ENCODE measurements at places on chromosomes 7 and 10.

DNA sequence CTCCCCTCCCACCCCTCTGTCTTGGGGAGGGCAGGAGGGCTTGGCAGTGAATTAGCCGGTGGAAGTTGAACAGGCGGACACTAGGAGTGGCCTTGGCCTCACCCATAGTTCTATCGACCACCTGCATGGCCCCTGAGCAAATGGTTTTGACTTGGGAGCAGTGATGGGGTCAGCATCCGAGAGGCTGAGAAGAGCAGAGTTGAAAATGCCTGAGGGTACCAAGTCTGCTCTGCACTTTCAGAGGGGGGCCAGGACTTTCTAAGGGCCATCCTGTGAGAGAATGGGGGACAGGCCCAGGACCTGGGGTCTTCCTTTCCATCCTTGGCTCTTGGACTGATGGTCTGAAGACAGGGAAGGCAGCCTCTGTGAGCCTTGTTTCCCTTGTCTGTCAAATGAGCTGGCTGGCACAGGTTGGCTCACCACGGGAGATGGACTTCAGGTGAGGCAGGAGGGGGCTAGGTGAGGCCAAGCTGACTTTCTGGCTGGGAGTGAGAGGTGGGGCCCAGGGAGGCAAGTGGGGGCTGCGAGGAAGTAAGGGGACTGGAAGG, 29.4 kb downstream of the CDH23 start:
- DNase-seq = no peak

GRCh38 chr7:125278318-125278717, 348.7 kb upstream of the POT1 start:
- no peak for DNase-seq

GRCh38 chr7:138032186-138032585, 30.3 kb upstream of the CREB3L2 start:
- DNase-seq = no peak

- DNase-seq = peak; percentile 57
Measured at GRCh38 chr7:100825751-100826513, 1.4 kb downstream of the EPHB4 start.

DNA sequence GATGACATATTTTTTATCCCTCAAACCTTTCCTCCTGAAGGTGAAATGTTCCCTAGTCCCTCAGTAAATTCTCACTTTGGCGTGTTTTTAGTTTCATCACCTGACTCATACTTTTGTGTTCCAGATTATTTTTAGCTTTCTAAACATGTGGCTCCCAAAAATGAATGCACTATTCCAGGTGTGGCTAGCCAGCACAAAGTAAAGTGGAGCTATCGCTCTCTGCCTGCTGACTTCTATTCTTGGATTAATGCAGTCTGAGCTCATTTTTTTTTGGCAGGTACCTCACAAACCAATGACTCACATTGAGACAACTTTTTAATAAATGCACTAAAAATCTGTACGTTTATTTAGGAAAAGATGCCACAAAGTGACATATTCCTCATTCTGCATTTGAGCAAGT, 58.8 kb upstream of the LANCL2 start:
- DNase-seq = peak; percentile 42

DNA sequence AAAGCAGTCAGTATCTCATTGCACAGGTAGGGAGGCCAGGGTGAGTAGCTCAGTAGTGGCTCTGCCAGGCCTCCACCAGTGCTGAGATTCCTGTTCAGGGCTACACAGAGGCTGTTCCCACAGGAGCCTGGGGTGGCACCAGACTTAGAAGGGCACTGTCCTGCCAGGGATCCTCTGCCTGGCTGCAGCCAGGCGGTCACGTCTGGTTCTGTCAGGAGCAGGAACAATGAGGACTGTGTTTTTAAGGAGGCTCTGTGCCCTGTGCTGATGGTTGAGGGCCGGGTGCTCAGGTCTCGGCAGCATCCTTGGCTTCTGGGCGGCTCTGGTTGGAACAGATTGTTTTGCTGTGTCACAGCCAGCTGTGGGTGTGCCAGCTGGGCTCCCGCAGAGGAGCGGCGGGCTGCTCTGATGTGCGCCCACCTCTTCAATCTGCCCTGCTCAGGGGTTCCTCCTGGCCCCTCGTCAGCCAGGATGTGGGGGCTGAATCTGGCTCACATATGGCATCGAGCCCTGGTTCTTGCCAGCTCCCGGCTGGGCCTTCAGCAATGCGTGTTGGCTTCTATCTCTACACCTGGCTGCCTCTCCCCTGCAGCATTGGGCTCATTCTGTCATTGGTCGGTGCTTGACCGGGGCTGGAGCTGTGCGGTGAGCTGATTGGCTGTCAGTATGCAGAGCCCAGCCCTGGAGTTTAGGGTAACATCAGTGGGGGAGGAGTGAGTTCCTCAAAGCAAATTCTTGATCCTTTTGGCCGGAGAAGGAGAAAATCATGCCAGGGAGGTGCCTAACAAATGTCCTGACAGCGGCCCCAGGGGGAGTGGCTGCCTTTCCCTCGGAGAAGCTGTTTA, 41.2 kb downstream of the TACR2 start:
- DNase-seq = no peak

DNA sequence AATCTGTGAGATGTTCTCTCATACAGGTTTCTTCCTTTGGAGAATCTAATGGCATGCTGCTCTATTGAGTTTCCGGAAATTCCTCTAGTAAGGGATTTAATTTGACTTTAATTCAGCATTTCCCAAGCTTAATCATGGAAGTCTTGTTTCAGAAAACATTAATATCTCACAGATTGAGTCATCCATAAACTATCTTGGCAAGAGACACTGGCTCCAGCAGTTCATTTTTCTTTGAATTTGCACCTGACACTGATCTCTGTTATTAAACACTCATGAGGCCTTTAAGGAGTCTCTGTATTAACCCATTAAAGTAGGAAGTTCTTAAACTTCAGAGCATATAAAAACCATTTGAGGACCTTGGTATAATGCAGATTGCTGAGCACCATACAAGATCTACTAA, 3.6 kb upstream of the ITGB8 start:
- DNase-seq = peak; percentile 48

- no peak for DNase-seq
Measured at GRCh38 chr7:27116962-27117886, 13.3 kb downstream of the HOXA4 start.

- DNase-seq = peak; percentile 50
Measured at GRCh38 chr7:108459922-108460551, 3.8 kb upstream of the NRCAM start.

- no peak for DNase-seq
Measured at GRCh38 chr7:55258631-55259030, 106.5 kb upstream of the LANCL2 start.

- peak; percentile 71 for DNase-seq
Measured at GRCh38 chr10:20809631-20810030, 87.5 kb downstream of the NEBL start.

DNA sequence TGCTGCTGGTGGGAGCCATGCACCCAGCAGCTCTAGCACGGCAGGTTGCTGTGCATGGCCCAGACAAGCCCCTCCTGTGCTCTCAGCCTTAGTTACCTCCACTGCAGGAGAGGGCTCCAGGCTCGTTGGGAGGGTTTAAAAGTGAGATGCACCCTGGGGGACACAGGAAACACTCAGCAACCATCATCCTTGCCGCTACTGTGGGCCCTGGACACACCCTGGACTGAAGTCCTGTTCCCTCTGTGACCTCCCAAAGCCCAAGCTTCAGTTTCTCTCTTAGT, 49.0 kb downstream of the FOXL3 start:
- no peak for DNase-seq

DNA sequence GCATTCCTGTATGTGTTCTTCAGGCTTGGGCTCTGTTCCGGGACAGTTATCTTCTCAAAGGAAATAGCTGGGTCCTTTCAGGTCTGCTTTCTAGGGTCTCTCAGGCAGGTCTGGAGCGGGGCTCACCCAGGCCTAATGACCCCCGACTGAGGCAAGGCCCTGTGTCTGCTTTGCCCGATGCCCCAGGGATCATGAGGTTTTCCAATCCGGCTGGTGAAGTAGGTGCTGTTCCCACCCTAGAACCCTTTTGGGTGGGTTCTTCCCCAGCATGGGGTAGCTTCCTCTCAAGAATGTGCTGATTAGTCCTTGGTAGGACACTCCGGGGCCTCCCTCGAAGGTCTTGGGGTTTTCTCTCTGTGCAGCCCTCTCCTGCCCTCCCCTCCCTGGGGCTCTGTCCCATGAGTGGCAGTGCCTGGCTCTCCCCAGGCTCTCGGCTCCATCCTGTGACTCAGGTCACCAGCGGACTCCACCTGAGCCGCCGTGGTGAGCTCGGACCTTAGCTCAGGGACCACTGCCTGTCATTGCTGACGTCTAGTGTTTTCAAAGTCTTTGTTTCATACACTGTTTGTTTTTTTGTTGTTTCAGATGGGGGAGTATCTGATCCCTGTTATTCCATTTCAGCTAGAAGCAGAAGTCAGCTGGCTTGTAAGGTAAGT, 71.0 kb upstream of the NKX6-2 start:
- no peak for DNase-seq

DNA sequence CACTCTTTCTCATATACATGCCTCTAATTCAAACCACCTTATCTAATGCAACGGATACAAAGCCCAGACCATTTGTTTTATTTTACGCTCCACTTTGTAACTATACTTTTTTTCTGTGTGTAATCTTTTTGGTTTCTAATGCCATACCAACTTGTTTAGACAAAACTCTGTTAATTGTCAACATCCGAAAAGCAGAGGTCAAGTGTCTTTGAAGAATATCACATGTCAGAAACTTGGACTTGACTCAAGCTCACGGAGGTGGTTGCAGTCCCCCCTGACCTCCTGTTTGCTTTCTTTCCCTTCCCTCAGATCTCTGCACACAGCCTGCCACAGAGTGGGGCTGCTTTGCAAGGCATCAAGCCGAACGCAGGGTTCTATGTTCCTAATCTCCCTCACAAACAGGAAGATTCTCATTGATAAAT, 698.9 kb downstream of the PARD3 start:
- DNase-seq = no peak

- no peak for DNase-seq
Measured at GRCh38 chr10:59538623-59539022, 171.0 kb downstream of the SLC16A9 start.

DNA sequence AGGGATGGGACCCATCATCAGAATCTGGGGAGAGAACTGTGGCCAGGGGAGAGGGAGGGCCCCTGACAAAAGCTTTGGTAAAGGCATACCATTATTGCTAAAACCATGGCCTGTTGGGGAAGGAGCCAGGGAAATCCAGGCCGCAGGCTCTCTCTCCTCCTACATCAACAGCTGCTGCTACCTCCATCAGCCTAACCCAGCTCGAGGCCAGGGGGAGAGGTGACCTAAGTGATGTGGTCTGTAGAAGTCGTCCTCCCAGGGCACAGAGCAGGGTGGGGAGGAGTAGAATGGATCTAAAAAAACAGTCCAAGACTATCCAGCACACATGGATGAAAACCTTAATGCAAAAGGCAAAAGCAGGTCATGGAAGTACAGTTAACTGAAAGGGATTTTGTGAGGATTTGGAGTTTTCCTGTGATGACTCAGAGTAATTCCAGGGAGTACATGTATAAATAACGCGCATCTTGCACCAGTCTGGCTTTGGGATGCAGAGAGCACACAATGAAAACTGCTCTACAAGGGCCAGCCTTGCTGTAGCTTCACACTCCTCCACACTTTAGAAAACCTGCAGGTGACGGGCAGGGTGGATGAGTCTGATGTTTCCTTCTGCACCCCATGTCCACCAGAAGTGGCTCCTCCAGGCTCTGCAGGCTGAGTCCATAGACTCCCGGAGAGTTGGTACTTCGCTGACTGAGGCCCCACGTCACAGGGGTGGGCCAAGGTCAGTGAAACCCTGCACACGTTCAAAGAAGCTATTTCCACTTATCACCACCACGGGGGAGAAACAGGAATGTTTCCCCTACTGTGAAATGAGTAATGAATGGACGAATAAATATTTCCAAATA, 38.5 kb upstream of the MSMB start:
- DNase-seq = no peak

- peak; percentile 72 for DNase-seq
Measured at GRCh38 chr10:16777473-16778370, 39.5 kb downstream of the RSU1 start.

DNA sequence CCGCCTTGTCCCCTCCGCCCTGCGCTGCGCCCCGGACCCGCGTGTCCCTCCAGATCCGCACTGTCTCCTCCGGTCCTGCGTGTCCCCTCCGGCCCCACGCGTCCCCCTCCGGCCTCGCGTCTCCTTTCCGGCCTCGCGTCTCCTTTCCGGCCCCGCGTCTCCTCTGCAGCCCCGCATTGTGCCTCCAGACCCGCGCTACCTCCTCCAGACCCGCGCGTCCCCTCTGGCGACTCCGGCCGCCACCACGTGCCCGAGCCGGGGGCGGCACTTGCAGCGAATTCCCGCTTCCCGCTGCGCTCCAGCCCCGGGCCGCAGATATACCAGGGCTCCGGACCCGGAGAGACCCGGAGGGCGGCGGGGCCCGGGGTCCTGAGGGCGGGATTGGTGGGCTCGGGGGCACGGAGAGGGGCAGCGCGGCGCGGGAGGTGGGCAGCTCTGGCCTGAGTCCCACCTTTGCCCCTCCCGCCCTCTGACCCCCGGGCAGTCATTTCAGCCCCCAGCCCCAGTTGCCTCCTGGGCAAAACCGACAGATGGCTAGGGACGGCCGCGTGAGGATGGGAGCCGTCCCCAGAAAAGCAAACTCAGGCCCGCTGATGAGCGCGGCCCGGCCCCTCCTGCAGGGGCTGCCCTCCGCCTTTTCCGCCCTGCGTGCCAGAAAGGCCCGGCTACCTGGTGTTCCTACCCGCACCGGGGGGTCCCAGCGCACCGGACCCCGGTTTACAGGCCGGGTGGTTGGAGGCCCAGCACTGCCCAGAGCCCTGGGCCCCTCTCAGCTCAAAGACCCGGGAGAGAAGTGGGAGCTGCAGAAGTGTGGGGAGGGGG, 56.5 kb downstream of the RBM17 start:
- no peak for DNase-seq

- peak; percentile 22 for DNase-seq
Measured at GRCh38 chr10:99382176-99382575, 48.2 kb downstream of the GOT1 start.

GRCh38 chr7:24778543-24779282, 21.4 kb upstream of the GSDME start:
- DNase-seq = peak; percentile 94

DNA sequence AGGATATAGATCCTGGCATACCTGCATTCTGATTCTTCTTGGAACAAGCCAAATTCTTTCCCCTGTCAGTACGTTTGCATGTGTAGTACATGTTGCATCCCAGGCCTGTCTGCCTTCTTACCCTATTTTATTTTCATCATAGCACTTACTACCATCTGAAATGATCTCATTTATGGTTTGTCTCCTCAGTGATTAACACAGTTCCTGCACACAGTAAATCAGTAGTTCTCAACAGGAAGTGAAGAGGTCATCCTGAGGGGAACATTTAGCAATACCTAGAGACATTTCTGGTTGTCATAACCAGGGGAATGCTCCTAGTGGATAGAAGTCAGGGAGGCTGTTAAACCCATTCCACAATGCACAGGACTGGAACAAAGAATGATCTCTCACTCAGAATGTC, 38.2 kb upstream of the SLC26A4 start:
- peak; percentile 90 for DNase-seq

DNA sequence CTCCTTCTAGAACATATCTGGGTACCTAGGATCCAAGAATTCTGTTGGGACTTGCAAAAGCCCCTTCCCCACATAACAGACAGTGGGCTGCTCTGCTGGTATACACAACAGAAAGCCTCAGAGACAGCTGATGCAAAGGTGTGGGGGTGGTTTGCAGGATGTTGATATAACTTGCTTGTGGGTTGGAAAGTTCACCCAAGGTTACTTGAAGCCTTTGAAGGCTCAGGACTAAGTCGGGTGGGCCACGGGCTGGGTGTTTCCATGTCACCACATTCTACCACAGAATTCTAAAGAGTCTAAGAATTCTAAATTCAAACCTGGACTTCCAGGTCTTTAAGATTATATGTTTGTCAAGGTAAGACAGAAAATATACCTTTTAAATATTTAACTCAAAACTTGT, 7.4 kb upstream of the NRCAM start:
- DNase-seq = no peak

GRCh38 chr10:29630205-29631048, 4.3 kb downstream of the SVIL start:
- DNase-seq = no peak

- no peak for DNase-seq
Measured at GRCh38 chr7:142120524-142120923, 9.0 kb downstream of the MGAM2 start.

Measured in fibroblast of mammary gland (primary cell).